A549 treated with Hydrocortisone at 1 μM for 4 hours (cell line): ENCODE measurements at places on chromosomes 3 and 15. TPM values are rescaled to one million over a fixed set of nuclear protein-coding genes. Genes with fewer than 3 reads are reported as not detected.

FAM81A gene
- total RNA-seq, result 10.7 to 12.7 TPM (median 11.4 TPM) in 5 replicates

CHRNA5 gene
- 29.7 to 34.6 TPM (median 32.5 TPM) in 5 replicates for total RNA-seq

CSPG5 gene
- total RNA-seq, result 0.84 to 1.1 TPM (median 1.1 TPM) in 5 replicates

PLA1A gene
- 0.25 to 0.51 TPM (median 0.43 TPM) in 5 replicates for total RNA-seq

ALPK3 gene
- total RNA-seq, result 0.08 to 0.10 TPM (median 0.09 TPM) in 5 replicates

PGBD4 gene
- 1.2 to 1.9 TPM (median 1.5 TPM) in 5 replicates for total RNA-seq

ZPLD1 gene
- 0.06 TPM in 1 of 5 replicates, not detected in the others for total RNA-seq

PDZRN3 gene
- total RNA-seq, result 0.05 TPM in 1 of 5 replicates, not detected in the others

HYAL3 gene
- total RNA-seq, result 7.6 to 9.9 TPM (median 8.9 TPM) in 5 replicates

CXCR6 gene
- total RNA-seq, result not detected in 5 replicates

MYRIP gene
- total RNA-seq, result 0.05 TPM in 1 of 5 replicates, not detected in the others

ACVR2B gene
- 2.0 to 3.1 TPM (median 3.0 TPM) in 5 replicates for total RNA-seq

ROBO2 gene
- not detected in 5 replicates for total RNA-seq

CAMK2N2 gene
- total RNA-seq, result 0.78 to 1.7 TPM (median 1.4 TPM) in 5 replicates

CLRN1 gene
- not detected in 5 replicates for total RNA-seq

H1-8 gene
- total RNA-seq, result not detected in 5 replicates

BFSP2 gene
- total RNA-seq, result not detected in 5 replicates

CELF6 gene
- 0.10 to 0.20 TPM (median 0.13 TPM) in 5 replicates for total RNA-seq

DNAH1 gene
- 0.78 to 1.2 TPM (median 0.97 TPM) in 5 replicates for total RNA-seq

GOLGA6A gene
- total RNA-seq, result 0.03 to 0.13 TPM (median 0.12 TPM) in 4 of 5 replicates, not detected in the other

CD96 gene
- 0.02 TPM in 1 of 5 replicates, not detected in the others for total RNA-seq

TMEM207 gene
- total RNA-seq, result not detected in 5 replicates
